ENCODE measurements at places on chromosomes 4 and X.

GRCh38 chr4:92268642-92269041, 35.1 kb upstream of the GRID2 start:
- H3K27ac ChIP-seq: no peak overlapping the region
- DNase-seq: no peak
- H3K36me3 ChIP-seq: no peaks in the 10 kb centered on the region

GRCh38 chr4:86338989-86339388, 20.9 kb downstream of the MAPK10 start:
- H3K4me3 ChIP-seq: no peak overlapping the region
- H3K36me3 ChIP-seq: no peaks in the 10 kb centered on the region
- H3K27me3 ChIP-seq: no peaks in the 10 kb centered on the region
- H3K4me1 ChIP-seq: no peaks in the 10 kb centered on the region

DNA sequence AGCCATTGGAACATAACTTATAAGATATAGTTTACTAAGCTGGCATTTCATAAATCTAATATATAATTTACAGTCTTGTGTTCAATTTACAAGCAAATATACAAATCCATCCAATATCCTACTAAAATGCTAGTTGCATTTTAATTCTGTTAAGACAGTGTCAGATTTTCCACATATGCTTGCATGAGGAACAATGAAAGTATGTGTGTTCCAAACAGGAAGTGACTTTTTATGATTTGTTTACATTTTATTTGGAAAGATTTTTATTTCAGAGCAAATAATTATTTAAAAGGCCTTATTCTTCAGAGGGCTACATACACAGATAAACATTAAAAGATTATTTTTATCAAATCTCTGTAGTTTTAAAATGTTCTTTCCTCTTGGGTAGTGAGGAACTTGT, 130.1 kb downstream of the KLHL34 start:
- H3K27ac ChIP-seq: no peak overlapping the region
- H3K36me3 ChIP-seq: no peaks in the 10 kb centered on the region
- no peak for DNase-seq
- no peaks in the 10 kb centered on the region for H3K27me3 ChIP-seq

GRCh38 chrX:71292669-71293365, 8.7 kb upstream of the ITGB1BP2 start:
- H3K27me3 ChIP-seq: no peaks in the 10 kb centered on the region
- peaks cover 75% of the 10 kb centered on the region for H3K36me3 ChIP-seq
- H3K4me3 ChIP-seq: no peak overlapping the region
- no peak overlapping the region for H3K27ac ChIP-seq
- no peak for DNase-seq
- H3K4me1 ChIP-seq: peaks cover 18% of the 10 kb centered on the region

GRCh38 chr4:133148690-133149363, at the start of gene PCDH10:
TSS of gene PCDH10 (plus strand) at chr4:133149294. CDS start at chr4:133150141, 847 bp downstream.
- peak within 1 kb of the TSS; percentile 62 for H3K4me3 ChIP-seq
- H3K27me3 ChIP-seq: peaks cover 100% of the 10 kb centered on the region
- no peaks in the 10 kb centered on the region for H3K36me3 ChIP-seq
- peaks cover 71% of the 10 kb centered on the region for H3K4me1 ChIP-seq
- peak; percentile 84 for DNase-seq
